ENCODE measurements at places on chromosomes 12 and 14.

DNA sequence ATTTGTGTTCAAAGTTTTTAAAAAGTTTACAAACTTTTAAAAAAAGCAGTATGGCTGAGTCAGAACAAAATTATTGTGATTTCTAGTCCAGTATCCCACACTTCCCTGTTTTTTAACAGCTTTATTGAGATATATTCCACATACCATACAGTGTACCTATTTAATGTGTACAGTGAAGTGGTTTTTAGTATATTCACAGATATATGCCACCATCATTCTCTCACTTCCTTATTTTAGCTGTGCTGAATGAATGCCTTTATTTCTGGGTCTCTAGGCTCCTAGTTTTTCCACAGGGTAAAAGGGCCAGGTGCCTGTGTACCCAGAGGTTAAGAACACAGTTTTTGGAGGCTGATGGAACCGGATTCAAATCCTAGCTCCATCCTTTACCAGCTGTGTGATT is 58.9 kb upstream of the SRSF5 start:
- no peak for DNase-seq

GRCh38 chr12:54352022-54352531 is 12.2 kb downstream of the GPR84 start:
- DNase-seq: no peak

DNA sequence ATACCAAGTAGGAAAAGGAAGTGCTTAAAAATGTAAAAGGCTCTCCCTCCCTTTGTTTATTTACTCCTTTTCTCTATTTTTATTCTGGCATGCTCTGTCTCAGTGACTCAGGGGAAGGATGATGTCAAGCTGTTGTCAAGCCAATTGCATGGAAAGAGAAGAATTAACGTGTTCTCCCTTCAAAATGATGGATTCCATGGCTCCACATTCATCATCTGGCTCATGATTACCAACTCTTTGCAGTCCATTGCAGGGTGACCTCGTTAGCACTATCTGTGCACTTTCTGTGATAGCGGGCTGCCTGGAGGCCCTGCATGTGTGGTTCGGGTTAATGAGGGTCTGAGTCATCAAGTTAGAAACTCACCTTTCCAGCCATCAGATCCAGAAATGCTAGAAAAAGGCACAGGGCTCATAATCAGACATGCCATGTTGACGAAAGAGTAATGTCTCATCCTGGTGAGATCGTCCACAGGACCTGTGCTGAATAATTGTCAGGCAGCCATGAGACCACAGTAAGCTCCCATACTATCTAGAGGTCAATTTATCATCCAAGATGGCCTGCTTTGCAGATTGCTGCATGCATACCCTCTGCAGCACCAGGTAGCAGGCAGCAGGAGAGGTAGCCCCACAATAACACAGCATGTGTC is 79.2 kb upstream of the BTG1 start:
- DNase-seq: no peak

GRCh38 chr14:32384464-32384863 is 55.4 kb downstream of the AKAP6 start:
- DNase-seq: no peak

- DNase-seq: no peak
These were observed 3.9 kb downstream of the HEBP1 start for GRCh38 chr12:12996209-12996608.

DNA sequence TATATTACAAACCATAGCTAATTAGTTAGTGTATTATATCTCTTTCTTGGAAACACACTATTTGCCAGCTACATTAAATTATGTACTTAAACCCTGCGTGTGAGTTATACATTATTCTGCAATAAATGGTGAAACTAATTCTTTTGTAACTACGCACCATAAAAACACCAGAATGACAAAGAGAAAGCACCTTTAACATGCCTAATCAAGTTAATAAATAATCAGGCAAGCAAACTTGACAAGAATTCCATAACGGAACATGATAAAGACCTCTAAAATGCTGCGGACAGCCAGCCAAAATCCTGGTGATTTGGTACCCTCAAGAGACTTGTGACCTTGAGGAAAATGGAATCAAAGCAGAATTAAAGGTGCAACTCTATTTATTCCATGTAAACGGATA is 375.3 kb upstream of the KITLG start:
- DNase-seq: no peak
